ENCODE measurements at places on chromosomes 13 and 19.

DNA sequence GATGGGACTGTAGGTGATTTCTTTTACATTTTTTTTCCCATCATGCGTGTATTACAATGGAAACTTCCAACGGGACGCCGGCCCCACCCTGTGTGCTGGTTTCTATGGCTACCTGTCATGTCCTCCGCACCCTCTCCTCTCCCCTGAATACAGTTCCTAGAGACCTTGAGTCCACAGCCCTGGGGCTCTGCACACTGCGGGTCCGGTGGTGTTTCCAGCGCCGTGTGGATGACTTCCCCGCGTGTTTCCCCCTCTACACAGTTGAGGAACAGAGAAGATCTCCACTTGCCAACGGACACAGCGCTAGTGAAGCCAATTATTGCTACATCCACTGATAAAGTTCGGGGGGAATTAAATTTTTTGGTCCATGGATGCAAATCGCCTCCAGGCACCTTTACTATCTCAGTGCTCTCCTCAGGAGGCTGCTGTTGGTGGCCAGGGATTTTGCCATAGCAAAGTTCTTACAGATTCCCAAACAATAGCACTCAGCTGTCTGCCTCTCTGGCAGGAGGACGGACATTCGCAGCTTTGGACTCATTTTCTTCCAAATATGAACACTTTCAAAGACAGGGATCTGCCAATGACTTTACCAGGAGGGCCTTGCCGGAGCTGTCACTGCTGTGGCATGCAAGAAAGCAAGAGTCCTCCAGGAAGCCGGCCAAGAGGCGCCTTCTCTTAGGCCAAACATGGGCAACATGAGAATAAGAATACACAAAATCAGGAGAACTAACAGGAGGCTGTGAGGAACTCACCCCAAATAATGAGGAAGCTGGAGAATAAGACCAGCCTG is 39.3 kb upstream of the GAS6 start:
- no peak for DNase-seq

DNA sequence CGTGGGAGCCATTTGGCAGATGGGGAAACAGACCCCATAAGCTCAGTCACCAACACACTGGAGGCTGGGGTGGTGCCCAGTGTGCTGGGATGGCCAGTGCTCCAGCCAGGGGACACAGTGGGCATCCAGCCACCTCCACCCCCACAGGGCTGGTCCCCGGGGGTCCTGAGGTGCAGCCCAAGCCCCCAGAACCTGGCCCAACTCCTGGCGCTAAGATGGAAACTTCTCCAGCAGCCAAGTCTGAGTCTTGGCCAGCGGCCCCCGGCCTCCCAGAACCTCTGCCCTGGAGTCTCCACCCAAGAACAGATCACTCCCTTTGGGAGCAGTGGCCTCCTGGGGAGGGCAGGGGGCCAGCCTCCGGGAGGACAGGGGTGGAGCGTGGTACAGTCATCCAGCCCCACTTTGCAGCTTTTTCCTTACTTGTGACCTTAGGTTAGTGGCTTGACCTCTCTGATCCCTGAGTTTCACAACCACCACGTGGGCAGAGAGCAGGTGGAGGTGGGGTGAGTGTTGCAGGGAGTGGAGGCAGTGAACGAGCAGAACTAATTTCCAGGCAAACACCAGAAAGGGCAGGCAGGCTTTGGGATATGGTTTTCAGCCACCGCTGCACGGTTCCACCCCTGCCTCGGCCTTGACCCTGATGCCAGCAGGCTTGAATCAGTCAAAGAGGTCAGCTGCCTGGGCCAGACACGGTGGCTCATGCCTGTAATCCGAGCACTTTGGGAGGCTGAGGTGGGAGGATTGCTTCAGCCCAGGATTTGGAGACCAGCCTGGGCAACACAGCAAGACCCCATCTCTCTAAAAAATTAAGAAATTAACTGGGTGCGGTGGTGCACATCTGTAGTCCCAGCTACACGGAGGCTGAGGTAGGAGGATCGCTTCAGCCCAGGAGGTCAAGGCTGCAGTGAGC is 4.3 kb upstream of the NRTN start:
- no peak for DNase-seq

GRCh38 chr13:41674246-41674645 is 216.9 kb downstream of the RGCC start:
- no peak for DNase-seq

DNA sequence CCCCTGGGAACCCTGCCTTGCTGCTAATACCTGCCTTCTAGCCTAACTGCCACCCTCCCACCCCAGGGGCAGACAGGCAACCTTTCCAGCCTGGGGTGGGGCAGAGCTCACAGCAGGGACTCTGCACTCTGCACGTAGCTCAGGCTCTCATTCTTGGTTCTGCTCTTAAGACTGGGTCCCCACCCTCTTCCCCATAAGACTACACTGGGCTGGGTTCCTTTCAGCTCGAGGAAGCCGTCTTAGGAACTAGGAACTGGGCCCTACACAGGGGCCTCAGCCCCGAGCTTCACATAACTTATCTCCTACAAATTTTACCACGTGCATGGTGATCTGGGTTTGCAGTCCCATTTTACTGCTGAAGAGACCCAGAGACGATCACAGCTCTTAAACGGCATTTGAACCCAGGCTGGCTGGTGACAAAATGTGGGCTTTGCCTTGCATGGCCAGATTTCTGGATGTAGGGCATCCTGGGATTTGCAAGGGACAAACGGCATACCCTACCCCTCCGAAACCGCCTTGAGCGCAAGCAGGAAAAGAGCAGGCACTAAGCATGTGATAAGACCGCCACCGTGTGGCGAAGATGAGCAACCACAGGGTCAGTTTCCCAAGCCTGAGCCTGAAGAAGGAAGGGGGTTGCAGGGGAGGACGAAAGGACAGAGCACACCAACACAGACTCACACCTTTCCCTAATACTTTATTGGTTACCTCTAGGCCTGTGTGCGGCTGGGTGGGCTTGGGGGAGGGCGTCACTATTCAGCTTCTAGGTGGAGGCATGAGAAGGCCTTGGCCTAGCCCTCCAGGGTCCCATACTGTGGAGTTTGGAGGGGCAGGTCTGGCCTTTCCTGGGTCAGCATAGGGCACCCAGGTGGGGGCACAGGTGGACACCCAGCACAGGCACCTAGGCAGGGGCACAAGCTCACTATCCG is 5.1 kb downstream of the JUNB start:
- DNase-seq: peak; percentile 90

GRCh38 chr19:48102870-48103751 is 7.5 kb downstream of the PLA2G4C start:
- DNase-seq: peak; percentile 62

DNA sequence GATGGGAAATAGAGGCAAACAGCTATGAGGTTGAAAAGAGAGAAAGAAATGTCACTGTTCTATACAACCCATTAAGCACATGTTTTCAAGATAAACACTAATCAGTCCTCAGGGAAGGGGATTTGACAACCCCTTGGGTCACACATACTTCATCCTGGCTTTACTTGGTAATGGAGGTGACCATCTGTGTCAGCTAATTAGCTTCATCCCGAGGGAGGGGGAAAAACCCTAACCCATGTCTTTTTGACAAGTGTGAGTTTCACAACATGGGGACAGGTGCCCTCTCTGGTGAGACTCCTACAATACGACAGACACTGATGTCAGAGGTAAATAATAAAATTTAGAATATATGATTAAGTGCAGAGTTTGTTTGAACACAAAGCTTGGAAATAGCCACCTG is 43.1 kb downstream of the ZNF611 start:
- no peak for DNase-seq

GRCh38 chr19:42474743-42475142 is 32.0 kb upstream of the CXCL17 start:
- DNase-seq: no peak

GRCh38 chr13:98792321-98792720 is 39.8 kb upstream of the SLC15A1 start:
- no peak for DNase-seq

DNA sequence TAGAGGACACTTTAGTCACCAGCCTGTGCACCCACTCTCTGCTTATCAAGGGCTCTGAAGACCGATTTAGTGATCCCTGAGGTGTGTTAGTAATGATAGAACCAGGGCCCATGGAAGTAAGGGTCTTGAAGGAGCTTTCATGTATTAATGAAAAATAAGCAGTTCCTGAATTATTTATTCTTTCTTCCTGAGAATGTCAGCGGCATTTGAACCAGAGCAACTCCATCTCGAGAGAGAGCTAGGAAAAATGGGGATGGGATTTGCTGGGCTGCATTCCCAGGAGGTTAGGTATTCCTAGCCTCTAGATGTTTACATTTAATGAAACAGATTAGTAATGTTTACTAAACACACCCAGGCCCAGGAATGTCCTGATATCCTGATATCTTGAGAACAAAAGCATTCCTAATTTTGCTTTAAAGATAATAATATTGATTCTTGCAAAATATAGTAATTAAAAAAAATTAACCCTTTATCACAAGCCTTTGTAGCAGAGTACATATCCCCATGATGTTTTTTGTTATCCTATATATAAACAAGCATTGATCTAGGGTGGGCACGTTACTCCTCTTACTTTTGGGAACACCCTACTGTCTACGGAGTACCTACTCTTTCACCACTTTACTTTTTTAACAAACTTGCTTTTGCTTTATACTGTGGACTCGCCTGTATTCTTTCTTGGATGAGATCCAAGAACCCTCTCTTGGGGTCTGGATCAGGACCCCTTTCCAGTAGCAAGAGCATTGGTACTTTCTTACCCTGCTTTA is 63.1 kb downstream of the COG3 start:
- no peak for DNase-seq

DNA sequence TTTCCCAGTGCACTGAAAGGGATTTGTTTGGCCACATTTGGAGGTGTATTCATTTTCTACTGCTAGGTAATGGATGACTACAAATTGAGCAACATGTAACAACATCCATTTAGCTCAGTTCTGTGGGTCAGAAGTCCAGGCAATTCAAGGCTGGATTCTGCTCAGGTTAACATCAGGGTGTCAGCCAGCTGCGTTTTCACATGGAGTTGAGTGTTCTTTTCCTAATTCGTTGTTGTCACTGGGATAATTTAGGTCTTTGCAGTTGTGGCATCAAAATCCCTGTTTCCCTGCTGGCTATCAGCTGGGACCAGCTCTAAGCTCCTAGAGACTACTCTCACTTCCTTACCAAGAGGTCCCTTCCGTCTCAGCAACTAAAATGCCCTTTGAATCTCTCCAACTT is 25.4 kb downstream of the MIR17HG start:
- DNase-seq: no peak

DNA sequence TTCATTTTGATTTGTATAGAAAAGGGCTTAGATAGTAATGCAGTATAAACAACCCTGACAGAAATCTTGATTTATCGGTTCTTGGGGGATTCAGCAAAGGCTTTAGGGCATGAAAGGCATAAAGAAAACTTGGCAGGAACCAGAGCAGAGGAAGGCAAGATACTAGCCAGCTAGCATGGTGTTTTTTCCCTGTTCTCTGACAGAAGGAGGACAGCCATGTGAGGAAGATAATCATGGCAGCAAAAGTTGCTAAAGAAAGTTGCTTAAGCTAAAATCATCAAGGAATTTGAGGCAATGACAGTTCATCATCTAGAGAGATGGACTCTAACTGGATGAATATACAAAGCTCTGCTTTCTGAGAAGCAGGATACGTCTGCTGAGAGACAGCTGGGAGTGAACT is 294.1 kb downstream of the KCNRG start:
- no peak for DNase-seq

GRCh38 chr19:1066748-1067340 is at the start of gene ARHGAP45:
ARHGAP45 (plus strand) TSS chr19:1067167; CDS start chr19:1067406, 239 bp downstream.
- DNase-seq: no peak

DNA sequence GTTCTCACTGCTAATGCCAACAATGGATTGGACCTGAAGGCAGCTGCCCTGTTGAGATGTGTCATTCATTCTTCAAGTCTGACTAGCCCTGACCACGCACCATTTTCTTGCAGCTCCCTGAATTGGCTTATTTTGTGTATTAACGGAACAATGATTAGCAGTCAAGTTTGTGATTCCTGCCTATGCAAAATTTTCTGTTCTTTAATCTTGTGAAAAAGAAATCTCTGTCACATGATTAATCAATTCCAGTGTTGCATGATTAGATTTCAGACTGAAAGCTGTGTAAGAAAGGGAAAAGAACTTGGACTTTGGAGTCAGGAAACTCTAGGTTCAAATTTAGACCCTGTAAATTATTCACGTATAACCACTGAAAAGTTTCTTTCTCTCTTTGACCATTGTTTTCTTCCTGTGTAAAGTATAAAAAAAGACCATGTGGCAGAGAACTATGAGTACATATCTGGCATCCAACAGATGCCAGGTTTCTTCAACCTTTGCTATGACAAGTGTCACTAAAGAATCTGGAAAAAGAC is 64.5 kb upstream of the SLC10A2 start:
- no peak for DNase-seq

- DNase-seq: no peak
Observed at GRCh38 chr19:343941-344624, 513 bp downstream of the MIER2 start.

- peak; percentile 71 for DNase-seq
Observed at GRCh38 chr19:46844067-46844489, 6.6 kb downstream of the AP2S1 start.
